ENCODE measurements at places on chromosomes 5 and 9.

- DNase-seq = no peak
Observed at GRCh38 chr5:59474324-59474723, 419.2 kb downstream of the PDE4D start.

- no peak for DNase-seq
Observed at GRCh38 chr9:70131296-70131695, 87.6 kb downstream of the MAMDC2 start.

DNA sequence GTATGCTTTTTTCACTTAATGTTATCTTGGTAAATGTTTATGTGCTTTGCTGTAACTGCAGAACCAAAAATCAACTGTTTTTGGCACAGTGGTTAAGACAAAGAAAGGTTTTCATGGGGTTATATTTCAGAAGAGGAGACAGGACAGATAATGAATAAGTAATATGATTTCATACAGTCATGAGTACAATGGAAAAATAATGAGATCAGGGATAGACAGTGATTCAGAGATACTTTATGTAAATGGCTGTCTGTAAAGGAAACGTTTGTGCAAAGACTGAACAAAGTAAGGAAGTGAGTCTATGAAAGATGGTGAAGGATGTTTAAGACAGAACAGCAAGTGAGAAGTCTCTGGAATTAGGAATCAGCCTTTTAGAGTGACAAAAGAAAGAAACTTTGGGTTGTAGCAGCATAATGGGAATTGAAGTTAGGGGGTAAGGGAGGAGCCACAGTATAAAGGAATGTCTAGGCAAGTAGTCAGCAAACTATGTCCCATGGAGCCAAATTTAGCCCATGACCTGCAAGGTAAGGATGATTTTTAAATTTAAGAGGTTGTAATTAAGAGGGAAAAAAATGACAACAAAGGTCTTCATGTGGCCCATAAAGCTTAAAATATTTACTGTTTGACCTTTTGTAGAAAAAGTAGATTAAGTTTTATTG lies 55.0 kb downstream of the TNPO1 start:
- no peak for DNase-seq

- DNase-seq = no peak
Observed at GRCh38 chr9:18947892-18948339, 85.1 kb downstream of the SAXO1 start.
